HS-27A (cell line): ENCODE measurements at places on chromosomes 3 and 15.

- DNase-seq, result no peak
Measured at GRCh38 chr3:8882642-8883041, 80.6 kb downstream of the RAD18 start.

- no peak for DNase-seq
Measured at GRCh38 chr3:188323067-188323842, 169.3 kb downstream of the LPP start.

DNA sequence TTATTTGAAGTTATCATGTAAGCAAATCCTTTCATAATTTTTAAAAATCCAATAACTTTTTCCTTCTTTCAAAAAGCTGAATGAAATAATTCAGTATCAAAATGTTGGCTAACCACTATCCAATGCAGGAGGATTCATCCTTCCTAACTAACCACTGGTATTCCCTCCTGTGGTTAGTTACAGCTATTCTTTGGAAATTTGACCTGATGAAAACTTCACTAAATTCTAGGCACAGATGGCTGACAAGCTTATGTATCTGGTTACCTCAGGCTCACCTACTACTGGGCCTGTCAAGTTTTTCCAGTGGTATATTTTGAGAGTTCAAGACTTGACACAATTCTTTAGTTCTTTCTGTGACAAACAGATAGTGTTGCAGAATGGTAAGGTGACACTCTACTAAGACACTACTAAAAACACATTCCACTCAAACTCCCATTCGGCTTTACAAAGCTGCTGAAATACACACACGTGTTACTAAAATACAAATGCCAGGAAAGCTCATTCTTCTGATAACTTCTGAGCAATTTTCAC is 15.8 kb downstream of the NPTN start:
- no peak for DNase-seq

DNA sequence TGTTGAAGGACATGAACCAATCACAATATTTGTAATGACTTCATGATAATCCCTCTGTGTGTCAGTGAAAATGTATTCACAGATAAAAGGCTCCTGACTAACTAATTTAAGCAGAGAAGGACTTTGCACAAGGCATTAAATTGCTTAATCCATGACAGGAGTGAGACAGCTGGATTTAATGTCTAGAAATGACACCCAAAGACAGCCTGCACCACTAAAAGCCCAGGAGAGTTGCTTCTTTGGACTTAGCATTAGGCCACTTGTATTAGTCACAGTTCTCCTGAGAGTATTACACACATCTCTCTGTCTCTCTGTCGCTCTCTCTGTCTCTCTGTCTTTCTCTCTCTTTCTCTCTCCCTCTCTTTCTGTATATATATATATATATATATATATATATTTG is 180.4 kb downstream of the GOLGA8K start:
- no peak for DNase-seq

- no peak for DNase-seq
Measured at GRCh38 chr3:127674790-127675189, 2.0 kb downstream of the ABTB1 start.

DNA sequence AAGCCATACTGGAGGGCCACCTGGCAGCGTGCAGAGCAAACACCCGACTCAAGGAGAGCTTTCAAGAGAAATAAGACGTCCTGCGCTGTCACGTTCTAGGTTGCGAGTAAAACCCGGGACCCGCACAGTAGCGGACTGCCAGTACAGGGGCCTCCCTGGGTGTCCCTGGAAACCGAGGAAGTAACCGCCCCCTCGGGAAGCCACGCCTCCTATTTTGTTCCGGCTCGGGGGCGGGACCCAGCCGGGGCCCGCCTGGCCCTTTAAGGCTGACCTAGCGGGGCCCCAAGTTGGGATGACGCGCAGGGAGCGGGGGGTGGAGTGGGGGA is 218 bp upstream of the MAPKAPK3 start:
- DNase-seq, result no peak

GRCh38 chr3:34360713-34361112 is 562.3 kb downstream of the PDCD6IP start:
- no peak for DNase-seq

- DNase-seq, result no peak
Measured at GRCh38 chr3:52787246-52787645, 7.3 kb upstream of the ITIH3 start.

DNA sequence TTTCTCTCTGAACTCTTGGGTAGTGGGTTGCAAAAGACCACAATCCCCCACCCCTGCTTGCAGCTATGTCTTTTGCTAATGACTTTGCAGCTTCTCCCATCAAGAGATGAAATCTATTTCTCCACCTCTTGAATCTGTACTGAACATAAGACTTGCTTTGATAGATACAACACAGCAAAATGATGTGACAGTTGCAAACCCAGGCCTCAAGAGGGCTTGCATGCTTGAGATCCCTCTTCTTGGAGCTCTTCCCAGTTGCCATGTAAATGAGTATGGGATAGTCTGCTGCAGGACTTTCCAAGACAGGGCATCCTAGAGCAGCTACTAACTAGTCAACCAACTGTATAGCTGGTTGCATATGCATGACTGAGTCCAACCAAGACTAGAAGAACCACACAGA is 783.6 kb downstream of the PDCD6IP start:
- no peak for DNase-seq

DNA sequence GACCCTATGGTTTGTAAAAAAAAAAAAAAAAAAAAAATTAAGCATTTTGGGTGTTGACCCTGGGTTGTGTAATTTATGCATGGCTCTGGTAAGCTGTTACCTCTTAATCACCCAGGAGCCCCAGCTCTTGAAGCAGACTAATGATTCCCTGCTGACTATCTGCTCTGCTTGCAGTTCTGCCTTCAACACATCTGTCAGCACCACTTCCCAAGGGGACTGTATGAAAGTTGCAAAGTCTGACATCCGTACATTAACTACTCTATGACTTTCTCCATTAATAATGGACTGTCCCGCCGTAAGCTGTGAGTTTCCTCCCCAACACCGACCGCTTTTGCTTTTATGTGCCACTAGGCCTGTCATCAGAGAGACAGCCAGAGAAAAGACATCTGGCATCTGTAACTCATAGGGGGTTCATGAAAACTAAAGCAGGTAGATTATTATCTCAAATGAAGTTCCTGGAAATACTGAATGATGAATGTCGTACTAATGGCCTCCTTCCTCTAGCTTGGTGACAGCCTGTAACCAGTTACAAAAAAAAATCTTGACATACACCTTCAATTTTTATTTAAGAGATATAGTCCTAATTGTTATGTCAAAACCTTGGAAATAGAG is 271.5 kb downstream of the IL5RA start:
- DNase-seq, result no peak

GRCh38 chr3:37885814-37886213 is 24.1 kb downstream of the CTDSPL start:
- DNase-seq, result no peak

DNA sequence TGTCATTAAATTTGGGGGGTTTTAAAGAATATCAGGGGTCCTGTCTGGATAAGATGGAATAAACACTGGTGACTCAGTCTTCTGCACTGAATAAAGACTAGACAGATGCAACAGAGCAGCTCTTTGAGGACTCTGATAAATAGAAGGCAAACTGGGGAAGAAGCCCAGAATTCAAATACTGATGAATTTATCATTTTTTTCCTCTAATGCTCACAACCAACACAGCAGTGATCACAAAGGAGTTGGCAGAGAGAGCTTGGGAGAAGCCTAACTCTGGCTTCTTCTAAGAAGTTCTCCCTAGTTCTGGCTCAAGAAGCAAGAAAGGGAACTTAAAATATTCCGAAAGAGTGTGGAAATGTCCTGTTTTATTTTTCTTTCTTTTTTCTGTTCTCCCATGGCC is 597.8 kb downstream of the FGF12 start:
- DNase-seq, result no peak

DNA sequence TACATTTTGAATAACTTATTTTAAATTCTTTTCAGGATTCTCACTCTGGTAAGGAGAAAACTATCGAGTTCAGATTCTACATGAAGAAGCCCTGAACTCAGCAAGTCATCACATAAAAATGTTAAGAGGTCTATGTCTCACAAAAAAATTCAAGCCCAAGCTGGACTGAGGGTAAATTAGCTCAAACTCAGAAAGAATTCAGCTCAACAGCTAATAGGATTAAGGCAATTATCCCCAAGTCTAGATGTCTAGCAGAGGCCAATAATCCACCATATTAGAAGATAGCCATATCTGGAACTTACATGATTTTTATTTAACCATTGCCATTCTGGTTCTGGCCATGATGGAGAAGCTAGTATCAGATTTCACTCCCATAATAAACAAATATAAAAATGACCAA is 909.7 kb downstream of the PLOD2 start:
- DNase-seq, result no peak

- no peak for DNase-seq
Measured at GRCh38 chr3:144810160-144810559, 838.5 kb downstream of the DIPK2A start.

- no peak for DNase-seq
Measured at GRCh38 chr15:92122259-92122658, 268.8 kb downstream of the SLCO3A1 start.

DNA sequence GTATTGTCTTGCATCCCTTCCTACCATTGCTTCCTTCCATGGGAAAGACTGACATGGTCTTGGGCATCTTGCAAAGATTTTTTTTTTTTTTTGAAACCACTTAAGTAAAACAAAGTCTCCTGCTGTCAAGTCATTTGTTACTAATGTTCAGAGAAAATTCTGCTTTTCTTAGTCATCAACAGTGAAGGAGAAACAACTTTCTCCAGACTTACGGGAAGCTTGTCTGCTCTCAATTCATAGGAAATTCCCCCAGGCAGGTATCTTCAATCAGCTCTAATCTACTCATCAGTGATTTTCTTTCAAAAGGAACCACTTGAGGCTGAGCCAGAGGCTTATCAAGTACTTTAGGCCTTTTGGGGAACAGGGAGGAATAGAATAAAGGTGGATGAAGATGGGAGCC is 15.9 kb upstream of the DRD3 start:
- DNase-seq, result no peak

GRCh38 chr3:13316603-13317002 is 103.5 kb downstream of the NUP210 start:
- DNase-seq, result no peak

- DNase-seq, result no peak
Measured at GRCh38 chr3:31354373-31354772, 178.4 kb upstream of the STT3B start.

DNA sequence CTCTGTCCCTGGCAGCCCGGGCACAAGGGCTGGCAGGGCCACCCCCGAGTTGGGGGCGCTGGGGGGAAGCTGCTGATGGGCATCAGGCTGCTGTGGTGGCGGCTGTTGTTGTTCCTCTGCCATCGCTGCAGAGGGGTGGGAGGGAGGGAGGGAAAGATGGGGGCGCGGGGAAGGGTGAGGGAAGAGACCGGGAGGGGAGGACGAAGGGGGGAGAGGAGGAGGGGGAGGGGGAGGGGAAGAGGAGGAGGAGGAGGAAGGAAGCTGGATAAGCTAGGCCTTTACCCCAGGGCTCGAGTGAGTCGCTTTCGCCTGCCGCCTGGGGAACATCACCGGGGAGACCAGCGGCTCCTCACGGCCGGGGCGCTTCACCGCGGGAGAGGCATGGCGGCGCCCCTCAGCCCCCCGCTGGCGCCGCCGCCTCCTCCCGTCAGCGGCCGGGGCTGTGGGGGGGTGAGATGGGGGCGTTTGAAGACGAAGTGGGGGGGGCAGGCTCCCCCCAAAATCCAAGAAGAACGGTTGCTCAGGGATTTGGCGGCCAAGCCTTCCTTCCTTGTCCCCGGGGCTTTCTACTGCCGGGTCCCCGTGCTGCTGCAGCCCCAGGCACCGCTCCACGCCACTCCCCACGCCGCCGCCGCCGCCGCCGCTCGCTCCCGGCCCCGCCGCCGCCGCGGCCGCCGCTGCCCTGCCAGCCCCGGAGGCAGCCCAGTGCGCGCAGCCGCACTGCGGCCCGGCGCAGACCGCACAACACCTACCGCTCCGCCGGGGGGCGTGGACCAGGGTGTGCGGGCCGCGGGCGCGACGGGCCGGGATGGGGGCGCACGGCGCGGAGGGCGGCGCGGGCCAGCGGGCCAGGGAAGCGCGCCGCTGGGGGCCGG is at the start of gene RFX7:
RFX7 (minus strand) TSS at position 717 of the 875 bp plus-strand sequence; CDS start at position 123, 594 bp downstream.
- peak; percentile 42 for DNase-seq

DNA sequence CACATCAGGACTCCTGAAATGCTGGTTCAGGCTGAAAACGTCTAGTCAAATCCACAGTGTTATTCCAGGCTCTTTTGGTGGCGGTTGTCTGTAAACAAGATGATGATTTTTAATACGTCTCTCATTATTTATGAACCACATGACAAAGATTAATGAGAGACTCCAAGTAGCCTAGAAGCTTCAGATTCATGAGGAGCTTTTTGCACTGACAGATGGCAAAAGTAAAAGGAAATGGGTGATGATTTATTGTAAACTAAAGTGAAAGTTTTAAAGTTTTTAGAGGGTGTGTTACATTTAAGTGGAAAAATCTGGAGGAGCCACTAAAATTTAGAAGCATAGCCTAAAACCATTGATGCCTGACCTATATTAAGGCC is 77.0 kb downstream of the BBX start:
- no peak for DNase-seq

DNA sequence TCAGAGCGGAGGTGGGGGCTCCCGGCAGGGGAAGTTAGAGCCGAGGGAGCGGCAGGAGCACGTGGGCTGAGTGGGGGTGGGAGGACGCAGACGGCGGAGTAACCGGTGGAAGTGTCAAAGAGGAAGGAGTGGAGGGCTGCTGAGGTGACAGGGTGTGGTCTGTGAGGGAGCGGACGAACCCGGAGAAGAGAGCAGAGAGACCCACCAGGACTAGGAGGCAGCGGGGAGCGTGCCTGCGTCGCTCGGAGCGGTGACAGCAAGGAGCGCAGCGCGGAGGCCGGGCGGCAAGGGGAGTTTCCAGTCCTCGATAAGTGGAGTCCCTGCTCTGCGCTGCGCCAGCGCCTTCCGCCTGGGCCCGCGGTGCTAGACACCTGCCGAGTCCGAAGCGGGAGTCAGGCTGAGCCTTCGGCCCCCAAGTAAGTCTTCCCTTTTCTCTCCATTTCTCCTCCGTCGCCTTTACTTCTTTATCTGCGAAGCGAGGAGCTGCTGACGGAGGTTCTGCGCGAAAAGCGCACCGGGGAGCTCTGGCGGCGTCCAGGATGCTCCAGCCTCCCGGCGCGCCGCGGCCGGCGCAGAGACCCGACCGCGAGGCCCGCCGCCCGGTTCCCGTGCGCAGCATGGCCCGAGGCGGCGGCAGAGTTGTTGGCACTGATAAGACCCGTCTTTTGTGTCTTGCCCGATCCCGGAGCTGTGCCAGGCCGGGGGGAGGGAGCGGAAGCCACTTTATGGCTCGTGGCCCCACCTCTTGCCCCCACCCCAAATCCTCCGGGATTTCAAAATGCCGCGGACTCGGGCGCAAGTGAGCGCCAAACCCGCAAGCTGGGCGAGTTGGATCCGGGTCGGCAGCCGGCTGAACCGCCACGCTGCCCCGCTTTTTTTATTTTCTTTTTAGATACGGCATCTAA is 533.0 kb upstream of the SEMA6D start:
- no peak for DNase-seq

GRCh38 chr3:55868347-55868746 is 381.2 kb upstream of the WNT5A start:
- DNase-seq, result no peak

- peak; percentile 63 for DNase-seq
Measured at GRCh38 chr3:172201136-172201869, 161.9 kb downstream of the FNDC3B start.

DNA sequence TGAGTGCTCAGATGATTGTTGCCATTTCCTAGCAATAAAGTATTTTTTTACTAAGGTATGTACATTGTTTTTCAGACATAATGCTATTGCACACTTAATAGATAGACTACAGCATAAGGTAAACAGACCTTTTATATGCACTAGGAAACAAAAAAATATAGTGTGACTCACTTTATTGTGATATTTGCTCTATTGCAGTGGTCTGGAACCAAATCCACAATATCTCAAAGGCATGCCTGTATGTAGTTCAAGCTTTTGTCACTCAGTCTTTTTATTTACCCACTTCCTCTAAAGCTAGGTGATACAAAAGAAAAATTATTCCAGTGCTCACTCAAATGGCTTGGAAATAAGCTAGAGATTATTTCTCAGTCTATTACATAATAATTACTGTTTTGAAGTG is 209.9 kb upstream of the VEPH1 start:
- no peak for DNase-seq
